ENCODE measurements at places on chromosomes 13 and 19.

DNA sequence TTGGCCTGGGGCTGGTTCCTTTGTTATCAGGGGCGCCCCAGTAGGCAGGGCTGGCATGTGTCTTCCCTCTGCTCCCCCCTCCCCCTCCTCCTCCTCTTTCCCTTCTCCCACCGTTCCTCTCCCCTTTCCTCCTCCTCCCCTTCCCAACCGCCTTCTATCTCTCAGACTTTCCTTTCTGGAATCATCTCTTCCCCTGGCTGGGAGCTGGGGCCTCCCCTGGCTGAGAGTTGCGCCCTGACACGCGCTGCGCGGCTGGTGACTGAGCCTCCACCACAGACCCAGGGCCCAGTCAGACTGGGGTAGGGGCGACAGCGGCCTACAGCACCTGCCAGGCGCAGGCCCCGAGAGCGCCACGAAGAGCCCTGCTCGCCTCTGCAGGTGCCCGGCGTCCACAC, 2.8 kb downstream of the PNMA8B start:
- no peak for DNase-seq

- no peak for DNase-seq
These were observed 518.2 kb upstream of the HTR2A start for GRCh38 chr13:47415048-47415447.

DNA sequence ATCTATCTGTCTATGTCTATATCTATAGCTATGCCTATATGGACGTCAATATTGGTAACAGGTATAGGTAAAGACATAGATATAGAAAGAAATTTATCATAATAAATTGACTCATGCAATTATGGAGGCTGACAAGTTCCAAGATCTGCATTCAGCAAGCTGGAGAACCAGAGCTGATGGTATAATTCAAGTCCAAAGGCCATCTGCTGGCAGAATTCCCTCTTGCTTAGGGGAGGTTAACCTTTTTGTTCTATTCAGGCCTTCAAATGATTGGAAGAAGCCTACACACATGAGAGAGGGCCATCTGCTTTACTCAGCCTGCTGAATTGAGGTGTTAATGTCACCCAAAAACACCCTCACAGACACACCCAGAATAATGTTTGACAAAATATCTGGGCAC, 10.8 kb downstream of the RASL11A start:
- DNase-seq, result no peak

GRCh38 chr19:43939557-43940260, 4.6 kb upstream of the ZNF45 start:
- DNase-seq, result no peak

All from NCI-H226 (cell line).